C1 segment of cervical spinal cord (tissue), 14 donors: ENCODE measurements at places on chromosomes 3 and 15.

DNA sequence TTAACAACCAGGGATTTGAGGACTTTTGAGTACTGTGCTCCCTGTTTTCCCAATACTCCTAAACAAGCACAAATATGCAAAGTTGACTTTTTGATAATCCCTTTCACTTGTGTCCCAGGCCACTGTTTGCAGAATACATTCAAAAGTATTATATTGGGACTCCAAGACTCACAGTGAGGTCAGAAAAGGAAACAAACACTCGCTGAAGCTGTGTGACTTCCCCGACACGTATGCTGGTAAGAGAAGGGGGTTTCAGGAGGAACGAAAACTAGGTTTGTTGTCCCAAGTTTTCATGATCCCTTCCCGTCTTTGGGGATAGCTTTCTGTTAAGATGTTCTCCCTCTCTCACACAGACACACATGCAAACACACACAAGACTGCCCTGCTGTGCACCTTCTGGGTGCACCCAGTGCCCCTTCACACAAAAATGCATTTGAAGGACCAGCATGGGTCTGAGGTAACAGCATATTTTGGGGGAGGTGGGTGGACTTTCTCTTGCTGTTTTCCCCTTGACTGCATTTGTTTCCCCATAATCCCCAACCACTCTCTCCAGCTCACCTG is 225.2 kb upstream of the PRICKLE2 start:
- no peak for DNase-seq

DNA sequence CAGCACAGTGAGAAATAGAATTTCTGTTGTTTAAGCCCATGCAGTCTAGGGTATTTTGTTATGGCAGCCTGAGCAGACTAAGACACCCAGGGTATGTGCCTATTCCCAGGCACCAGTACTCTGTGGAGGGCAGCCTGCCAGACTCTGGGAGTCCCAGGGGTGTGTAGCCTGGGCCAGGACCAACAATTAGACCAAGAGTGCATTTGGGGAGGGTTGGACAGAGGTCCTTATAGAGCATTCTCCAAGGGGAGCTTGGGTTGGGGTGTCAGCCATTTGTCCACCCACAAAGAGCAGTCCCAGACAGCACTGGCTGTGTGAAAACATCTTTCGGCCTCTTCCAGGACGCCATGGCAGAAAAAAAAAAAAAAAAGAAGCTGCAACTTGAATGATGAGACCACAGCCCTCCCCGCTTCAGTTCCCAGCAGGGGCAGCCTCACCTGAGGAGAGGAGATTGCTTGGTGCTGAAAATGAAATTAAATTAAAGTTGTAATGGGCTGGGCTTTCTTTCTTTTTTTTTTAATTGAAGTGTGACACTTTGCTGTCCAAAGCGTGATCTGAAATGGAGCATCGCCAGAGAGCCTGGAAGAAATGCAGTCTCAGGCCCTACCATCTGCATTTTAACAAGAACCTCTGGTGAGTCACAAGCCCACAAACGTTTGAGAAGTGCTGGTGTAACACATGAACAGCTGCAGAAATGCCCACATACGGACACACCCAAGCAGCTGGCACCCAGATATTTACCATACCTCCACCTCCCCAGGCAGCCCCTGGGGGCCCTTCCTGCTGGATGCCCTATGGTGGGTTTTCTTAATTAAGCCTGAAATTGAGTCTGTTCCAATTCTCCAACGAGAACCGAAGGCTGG is 21.3 kb upstream of the CAV3 start:
- no peak for DNase-seq

DNA sequence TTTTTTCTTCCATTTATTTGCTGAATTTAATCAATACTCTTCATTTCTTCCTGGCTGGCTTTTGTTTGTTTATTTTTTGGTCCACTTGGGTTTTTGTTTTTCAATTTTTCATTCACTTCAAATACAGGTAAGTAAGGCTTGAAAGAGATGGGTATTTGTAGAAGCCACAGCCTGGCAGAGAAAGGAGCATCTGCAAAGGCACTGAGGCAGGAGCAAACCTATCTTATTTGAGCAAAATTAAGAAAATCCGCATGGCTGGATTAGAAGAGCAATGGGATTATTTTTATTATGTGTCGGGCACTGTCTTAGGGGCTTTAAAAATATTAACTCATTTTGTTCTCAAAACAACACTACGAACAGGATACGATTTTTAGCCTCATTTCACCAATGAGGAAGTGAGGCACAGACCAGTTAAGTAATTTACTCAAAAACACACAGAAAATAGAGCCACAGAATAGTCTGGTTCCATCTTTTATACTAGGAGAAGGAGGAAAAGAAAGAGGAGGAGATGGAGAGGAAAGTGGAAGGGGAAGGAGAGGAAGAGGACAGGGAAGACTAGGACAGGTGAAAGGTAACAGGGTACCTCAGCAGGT is 35.1 kb upstream of the CCDC80 start:
- no peak for DNase-seq

- DNase-seq, result no peak
Observed at GRCh38 chr3:109278141-109278540, 38.2 kb downstream of the DPPA2 start.

- DNase-seq, result no peak
Observed at GRCh38 chr3:173139420-173139819, 1.6 kb downstream of the SPATA16 start.

DNA sequence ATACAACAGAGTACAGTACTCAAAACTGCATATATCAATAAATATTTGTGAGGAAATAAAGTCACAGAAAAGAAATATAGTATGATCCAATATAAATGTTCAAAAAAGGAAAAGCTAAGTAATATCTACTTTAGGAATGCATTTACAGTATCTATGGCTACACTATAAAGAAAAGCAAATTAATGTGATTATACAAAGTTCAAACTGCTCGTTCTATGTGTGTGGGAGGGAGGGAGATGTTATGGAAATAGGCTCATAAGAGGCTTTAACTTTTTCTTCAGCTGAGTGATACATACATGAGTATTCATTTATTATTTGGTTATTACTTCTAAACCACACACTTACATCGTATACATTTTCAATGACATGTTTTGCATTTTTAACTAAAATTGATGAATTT is 377.7 kb upstream of the AGTR1 start:
- DNase-seq, result no peak

DNA sequence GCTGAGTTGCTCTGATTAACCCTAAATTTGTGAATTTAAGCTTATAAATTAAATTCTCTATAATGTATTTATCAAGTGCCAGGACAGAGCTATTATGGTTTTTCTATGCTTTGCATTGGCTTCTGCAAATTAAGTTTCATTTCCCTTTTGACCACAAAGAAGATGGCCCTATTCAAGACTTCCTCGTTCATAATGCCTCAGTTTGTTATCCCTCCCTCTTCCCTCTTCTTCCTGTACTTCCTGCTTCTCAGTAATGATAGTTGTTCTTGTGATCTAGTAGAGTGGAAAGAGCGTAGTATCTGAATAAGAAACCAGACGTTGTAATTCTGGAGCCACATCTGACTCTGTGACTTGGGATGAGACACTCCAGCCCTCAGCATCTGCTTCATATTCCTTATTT is 118.7 kb downstream of the CACNA1D start:
- no peak for DNase-seq

GRCh38 chr3:148723631-148724030 is 25.9 kb downstream of the AGTR1 start:
- DNase-seq, result no peak

- DNase-seq, result no peak
Observed at GRCh38 chr3:28067014-28067413, 174.4 kb upstream of the CMC1 start.

DNA sequence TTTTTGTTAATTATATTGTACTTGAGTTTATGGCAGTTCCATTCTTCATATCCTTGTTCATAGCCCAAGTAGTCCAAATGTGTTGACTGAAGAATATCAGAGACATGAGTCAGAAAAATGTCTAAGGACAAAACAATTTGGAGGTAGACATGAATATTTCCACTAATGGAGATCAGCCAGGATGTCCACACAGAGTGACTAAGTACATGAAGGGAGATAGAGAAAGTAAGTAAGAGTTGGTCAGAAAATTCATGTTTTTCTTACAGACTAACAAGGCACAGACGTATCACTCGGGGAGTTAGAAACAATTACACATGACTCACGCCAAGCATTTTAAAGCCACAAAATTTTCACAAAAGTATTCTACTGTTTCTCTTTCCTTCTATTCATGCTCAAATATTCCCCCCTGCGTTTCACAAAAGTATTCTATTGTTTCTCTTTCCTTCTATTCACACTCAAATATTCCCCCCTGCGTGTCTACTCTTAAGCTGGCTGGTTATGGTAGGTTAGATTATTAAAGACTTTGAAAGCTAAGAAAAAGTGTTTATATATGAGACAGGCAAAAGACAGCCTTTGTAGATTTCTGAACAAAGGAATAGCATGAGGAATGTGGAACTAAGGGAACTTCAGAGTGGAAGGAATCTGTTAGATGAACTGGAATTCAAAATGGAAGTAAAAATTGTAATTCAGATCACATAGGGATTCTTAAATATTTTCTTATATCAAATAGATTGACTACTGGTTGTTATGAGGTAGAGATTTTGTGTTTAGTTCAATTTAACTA is 648.7 kb upstream of the CCDC54 start:
- no peak for DNase-seq

DNA sequence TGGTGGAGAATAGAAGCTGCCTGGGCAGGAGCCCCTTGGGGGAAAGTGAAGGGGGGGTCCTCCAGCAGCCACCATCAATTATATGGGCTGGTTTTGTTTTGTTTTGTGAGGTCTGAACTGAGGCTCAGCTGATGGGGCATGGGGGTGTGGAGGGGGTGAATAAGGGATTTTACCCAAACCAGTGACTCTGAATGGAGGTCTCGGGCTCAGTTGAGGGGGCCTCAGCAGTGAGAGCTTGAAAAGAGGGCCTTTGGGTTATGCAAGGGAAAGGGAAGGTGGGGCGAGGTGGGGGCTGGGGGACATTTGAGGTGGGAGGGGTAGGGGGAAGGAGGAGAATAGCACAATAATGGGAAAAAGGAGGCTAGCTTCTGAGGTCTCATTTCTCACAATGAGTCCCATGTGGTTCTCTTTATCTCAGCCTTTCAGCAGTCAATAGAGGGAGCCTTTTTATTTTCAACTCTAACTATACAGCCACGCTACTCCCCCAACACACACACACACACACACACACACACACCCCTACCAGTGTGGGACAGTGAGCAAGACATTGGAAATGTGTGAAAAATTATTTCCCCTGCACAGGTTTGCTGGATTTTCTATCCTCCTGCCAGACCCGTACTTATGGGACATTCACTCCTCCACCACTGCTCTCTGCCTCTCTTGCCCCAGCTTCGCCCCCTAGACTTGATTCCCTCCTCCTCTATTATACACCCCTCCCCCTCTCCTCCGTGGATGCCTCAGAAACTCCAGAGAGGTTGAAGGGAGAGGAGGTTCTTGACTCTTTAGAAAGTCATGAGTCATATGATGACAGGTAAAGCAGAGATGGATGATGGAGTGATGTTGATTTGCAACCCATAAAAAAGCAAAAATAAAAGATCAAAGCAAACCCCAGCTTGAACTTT is 96.0 kb downstream of the GTPBP8 start:
- DNase-seq, result no peak

- DNase-seq, result no peak
Observed at GRCh38 chr3:171200750-171201088, 174.2 kb upstream of the SLC2A2 start.

DNA sequence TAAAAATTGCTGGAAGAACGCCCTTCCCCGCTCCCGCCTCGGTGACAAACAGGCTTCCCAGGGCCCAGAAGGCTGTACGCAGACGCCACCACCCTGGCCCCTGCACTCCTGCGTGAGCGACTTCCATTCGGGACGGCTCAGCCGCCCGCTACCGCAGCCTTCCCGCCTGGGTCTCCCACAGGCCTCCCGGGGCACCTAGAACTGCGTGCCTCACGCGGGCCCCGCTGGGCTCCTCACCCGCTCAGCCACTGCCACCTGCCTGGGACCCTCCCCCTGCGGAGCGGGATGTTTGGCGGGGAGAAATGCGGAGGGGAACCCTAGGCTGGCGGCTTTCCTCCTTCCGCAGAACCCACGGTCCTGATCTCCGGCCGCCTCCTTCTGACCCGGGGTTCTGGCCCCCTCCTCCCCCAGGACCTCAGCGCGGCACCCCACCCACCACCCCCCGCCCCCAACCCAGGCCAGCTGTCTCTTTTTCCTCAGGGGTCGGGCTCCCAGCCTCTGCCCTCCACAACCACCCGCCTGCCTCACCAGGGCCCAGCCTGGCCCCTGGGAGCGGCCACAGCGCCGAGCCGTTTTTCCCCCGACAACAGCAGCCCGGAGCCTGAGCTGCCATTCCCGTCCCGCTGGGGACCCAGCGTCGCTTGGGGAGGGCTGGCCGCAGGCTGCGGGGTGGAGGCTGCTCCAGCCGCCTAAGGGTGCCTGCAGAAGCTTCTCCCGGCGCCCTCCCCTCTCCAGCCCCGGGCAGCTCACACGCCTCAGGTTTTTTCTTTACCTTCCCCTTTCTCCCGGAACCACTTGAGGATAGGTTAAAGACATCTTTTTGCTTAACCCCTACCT is 27.6 kb upstream of the RAB7A start:
- no peak for DNase-seq

DNA sequence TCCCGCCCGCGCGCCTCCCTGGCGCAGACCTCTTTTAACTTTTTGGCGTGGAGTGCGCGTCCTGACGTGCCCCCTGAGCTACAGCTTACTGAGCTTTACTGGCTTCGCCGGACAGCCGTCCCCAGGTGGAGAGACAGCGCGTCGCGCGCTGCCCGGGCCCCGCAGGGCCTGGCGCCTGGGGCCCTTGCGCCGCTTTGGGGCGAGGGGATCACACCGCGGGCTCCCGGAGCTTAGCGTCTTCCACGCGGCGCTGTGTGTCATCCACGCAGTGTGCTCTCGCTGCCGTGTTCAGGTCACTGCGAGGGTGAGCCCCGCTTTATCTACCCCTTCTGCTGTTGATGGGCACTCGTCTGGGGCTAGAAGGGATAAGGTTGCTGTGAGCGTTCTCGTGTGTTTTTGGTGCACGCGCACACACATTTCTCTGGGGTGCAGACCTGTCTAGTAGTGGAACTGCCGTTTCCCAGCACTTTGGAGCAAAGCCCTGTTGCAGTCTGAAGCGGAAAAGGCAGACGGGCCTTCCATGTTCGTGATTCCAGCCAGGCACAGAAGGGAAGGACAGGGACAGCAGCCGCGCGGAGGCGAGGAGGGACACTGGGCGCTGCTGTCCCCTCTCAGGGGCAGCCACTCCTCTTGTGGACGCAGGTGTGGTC is 33.1 kb upstream of the ALDH1L1 start:
- DNase-seq, result no peak

- DNase-seq, result no peak
Observed at GRCh38 chr15:59166166-59166565, 40.5 kb upstream of the LDHAL6B start.

DNA sequence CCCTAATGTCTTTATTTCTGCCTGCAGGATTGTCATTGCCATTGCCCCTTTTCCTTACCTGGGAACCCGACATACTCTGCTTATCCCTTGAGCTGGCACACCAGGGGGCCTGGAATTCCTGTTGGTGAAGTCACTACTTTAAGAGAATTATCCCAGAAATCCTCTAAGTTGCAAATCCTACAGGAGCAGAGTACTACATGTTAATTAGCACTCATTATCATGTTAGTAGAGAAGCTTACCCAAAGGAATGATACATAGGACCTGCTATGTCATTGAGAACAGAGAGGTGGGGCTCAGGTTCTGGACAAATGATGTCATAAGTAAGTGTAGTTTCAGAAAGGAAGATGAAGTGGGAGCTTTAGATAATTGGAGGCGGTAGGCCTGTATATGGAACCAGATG is 27.4 kb downstream of the SCG5 start:
- no peak for DNase-seq
